ENCODE measurements at places on chromosomes 11 and 22.

GRCh38 chr11:36792996-36793914 lies 195.2 kb upstream of the RAG2 start:
- no peak for DNase-seq

- DNase-seq = no peak
Observed at GRCh38 chr11:123434262-123434661, 4.2 kb downstream of the GRAMD1B start.

DNA sequence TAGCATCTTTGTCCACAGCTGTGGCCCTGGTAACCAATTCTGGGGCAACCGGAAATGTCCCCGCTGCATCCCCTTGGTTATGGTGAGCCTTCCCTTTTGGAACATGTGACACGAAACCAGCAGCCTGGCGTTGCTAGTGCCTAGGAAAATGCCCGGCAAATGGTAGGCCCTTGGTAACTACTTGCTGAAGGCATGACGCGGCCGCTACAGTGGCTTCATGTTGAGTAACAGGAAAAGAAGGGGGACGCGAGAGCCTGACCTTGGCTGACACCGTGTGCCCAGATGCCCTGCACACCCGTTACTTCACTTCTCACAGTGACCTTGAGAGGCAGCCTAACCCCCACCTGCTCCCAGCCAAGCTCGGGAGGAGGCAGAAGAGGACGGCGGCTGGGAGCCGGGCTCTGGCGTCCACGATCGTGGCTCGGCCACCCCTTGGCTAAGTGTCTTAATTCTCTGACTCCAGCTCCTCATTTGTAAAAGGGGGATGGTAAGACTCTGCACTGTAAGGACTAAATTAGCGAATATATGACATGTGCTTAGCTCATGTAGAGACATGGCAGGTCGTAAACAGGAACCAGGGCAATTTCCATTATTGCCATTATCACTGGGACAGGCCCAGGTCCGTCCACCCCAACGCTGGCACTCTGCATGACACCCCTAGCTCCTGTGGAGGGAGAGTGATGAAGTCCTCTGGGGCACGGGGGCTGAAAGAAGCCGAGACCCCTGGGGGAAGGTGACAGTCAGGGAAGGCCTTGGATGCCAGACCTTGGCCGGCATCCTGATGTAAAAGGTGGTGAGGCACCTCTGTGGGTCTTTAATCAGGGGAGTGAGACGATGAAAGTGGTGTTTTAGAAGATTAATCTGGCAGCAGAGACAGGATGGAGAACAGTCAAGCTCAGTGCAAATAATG lies 18.9 kb downstream of the IFT27 start:
- DNase-seq = no peak

DNA sequence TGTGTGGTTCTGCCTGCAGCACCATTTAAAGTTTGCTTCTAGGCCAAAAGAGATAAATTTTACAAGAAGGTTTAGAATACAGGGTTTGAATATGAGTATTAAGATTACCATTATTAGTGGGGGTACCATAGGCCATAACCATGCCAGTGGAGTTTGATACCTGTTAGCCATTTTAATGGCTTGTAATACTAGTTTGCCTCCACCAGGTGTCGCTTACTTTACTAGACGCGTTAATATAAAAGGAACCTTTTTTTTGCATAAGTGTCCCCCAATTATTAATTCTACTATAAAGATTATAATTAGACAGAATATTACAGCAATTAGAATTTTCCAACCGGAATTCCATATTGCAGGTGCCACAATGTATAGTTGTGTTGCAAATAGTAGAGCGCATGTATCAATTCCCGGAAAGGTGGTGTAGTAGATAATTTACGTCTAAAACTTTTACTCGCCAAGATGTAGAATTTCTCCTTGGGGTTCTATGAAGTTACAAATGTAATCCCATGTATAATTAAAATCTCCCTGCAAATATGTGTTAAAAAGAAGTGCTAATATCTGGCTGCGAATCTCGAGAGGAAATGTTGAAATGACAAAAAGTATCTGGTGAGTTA lies 16.1 kb downstream of the MS4A6E start:
- DNase-seq = no peak

- DNase-seq = peak; percentile 14
Observed at GRCh38 chr22:32265882-32266767, 11.0 kb upstream of the SLC5A4 start.

DNA sequence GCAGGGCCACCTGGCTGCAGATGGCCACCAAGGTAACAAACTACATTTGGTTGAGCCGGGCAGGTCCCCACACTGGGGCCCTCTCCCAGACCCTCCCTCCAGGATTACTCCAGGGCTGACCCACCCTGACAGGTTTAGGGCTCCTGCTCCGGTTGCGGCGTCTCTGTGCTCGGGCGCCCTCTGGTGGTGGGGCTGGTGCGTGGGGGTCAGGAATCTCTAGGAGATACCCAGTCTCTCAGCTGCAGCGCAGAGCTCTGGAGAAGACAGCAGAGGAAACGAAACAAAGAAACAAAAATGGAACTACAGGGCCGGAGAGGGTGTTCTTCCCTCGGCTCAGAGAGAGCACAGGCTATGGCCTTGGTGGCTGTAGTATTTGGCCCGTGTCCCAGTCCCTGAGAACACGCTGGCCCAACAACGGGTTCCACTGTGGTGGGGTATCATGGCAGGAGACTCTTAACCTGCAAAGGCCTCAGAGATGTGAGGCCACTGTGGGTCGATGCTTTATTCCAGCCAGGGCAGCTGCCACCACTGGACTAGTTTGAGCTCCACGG lies 2.4 kb downstream of the C11orf96 start:
- DNase-seq = no peak

DNA sequence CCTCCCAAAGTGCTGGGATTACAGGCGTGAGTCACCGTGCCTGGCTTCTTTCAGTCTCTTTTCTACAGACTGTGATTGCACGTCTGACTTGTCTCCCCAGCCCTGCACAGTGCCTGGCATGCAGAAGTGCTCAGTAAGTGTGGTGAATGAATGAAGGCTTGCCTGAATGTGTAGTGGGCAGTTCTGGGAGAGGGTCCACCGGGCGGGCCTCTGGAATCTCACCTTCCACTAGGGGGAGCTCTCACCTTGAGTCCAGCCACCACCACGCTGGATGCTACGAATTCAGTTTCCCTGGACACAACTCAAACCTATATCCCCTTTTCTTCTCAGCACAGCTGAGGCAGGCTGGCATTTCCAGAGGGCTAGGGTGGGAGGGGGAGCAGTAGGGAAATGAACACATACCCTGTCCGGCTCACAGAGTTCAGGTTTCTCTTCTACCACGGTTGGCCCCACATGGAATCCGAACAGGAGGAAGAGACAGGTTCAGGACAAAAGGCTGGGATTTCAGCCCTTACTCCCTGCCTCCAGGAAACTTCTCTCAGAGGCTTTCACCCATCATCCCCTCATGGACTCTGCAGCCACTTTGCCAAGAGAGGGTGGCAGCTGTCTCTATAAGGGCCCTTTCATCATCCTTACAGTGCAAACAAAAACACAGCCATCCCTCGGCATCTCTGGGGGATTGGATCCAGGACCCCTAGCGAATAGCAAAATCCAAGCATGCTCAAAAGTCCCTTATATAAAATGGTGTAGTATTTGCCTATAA lies 86.8 kb downstream of the NECTIN1 start:
- DNase-seq = no peak

GRCh38 chr11:69670158-69670845 lies 4.9 kb downstream of the LTO1 start:
- peak; percentile 40 for DNase-seq

DNA sequence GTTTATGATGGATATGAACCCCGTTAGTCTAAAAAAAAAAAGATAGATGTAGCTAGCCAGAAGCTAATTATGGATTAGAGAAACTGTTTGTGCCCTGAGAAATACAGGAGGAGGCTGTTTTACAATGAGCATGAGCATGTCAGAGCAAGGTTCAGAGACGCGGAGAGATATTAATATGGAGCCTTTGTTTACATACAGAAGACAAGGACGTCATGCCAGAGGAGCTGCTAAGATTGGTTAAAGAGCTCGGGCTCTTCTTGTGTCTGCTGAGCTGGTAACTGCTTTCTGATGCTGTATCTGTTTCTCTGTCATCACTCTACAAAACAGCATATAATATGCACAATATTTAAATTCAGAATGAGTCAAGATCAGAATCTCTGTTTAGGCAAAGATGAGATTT lies 24.9 kb upstream of the CCDC89 start:
- DNase-seq = no peak

GRCh38 chr11:134644476-134645456 lies 232.7 kb upstream of the B3GAT1 start:
- no peak for DNase-seq

- no peak for DNase-seq
Observed at GRCh38 chr11:26730414-26731083, 8.7 kb upstream of the SLC5A12 start.

- DNase-seq = no peak
Observed at GRCh38 chr11:134062265-134063123, 6.4 kb upstream of the JAM3 start.

GRCh38 chr22:44995105-44995514 lies 14.7 kb downstream of the PHF21B start:
- no peak for DNase-seq

- DNase-seq = no peak
Observed at GRCh38 chr11:66861038-66861773, 4.3 kb downstream of the LRFN4 start.

GRCh38 chr11:122775675-122776271 lies 62.5 kb upstream of the CRTAM start:
- no peak for DNase-seq

GRCh38 chr22:48870436-48870835 lies 957.2 kb downstream of the BRD1 start:
- DNase-seq = no peak

DNA sequence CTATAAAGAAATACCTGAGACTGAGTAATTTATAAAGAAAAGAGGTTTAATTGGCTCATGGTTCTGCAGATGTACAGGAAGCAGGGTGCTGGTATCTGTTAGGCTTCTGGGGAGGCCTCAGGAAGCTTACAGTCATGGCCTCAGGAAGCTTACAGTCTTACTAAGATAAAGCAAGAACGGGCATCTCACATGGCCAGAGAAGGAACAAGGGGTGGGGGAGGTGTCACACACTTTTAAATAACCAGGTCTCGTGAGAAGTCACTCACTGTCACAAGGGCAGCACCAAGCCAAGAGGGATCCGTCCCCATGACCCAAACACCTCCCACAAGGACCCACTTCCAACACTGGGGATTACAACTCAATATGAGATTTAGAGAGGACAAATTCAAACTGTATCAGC lies 192.8 kb upstream of the B3GAT1 start:
- no peak for DNase-seq

DNA sequence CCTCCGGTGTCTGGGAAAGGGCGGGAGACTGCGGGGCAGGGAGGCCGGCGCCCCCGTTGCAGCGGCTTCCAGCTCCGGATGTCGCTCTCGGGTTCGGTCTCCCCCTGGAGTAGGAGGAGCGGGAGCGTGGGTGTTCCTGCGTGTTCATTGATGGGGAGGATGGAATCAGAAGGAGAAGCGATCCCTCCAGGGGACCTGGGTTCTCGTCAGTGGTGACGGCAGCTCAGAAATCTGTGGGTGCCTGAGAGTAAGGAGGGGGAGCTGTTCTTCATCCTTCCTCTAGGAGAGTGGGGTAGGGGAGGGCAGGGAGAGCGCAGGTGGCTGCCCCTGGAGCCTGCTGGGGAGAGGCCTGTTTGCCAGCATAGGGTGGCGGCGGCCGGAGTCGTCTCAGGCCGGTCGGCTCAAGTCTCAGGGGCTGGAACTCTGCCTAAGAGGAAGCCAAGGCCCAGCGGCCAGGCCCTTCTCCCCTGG lies 1.1 kb downstream of the UBASH3B start:
- no peak for DNase-seq

DNA sequence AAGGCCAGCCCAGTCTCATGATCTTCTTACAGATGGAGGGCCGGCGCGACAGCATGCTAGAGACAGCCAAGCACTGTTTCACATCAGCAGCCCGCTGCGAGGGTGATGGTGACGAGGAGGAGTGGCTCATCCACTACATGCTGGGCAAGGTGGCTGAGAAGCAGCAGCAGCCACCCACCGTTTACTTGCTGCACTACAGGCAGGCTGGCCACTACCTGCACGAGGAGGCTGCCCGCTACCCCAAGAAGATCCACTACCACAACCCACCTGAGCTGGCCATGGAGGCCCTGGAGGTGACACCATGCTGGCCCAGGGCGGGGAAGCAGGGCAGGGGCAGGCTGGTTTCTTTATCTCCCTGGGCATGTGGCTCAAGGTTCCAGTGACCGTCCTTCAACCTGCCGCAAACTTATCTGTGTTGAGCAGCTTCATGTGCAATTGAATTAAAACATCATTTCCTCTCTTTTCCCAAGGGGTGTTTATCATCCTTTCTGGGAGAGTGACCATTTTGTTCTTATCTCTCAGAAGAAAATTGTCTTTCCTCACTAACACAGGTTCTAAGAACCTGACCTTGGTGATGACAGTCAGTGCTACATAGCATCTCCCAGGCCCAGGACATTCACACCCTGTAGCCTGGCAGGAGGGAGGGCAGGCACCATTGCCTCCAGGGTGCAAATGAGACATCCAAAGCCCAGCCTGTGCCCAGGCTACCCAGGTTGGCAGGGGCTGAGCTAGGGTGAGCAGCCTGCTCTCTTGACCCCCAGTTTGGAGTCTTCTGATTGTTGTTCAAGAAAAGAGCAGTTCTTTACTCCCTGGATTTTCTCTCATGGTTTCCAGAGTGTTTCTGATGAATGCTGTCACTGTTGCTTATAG lies 80.7 kb downstream of the CABIN1 start:
- DNase-seq = no peak

DNA sequence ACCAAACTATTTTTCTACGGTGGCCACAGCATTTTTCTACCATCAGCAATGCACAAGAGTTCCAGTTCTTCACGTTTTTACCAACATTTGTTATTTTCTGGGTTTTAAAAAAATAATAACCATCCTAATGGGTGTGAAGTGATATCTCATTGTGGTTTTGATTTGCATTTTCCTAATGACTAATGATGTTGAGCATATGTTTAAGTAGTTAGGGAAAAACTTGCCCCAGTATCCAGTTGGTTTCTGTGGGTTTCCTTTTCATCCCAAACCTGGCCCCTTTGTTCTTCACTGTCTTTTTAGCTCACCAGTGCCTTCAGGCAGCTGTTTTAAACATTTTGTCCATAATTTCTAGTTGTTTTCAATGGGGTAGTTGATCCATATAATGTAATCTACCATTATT lies 14.7 kb upstream of the PTS start:
- no peak for DNase-seq

DNA sequence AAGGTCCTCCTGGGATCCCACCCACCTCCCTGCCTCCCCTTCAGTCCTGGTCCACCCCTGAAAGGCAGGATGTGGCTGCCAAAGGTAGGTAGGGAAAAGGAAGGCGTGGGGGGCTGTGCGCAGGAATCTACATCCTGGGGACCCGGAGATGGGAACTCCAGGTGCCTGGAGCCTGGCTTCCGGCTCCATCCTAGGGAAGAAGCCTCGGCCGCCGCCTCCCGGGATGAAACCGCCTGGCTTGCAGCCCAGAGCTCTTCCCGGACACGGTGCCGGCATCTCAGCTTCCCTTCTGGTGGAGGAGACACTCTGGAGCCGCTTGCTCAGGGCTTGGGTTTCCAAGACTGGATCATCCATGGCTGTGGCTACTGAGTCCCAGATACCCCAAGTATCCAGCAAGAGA lies 33.3 kb upstream of the PDGFB start:
- no peak for DNase-seq

DNA sequence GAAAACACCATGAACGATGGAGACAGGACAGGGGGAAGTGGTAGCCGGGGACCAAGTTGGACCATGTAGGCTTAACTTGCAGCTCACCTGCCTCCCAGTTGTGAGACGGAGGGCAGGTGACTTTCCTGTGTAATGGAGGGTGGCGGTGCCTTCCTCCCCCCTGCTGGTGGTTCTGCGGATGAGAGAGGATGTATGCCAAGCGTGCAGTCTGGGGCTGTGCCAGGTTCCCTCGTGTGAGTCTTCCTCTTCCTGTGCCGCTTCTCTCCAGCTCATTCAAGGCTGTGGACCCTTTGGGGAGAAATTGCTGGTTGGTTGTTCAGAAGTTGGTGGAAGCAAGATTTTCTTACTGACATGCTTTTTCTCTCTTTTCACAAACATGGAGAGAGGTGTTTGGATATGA lies 35.1 kb downstream of the MPPED1 start:
- DNase-seq = no peak
